ENCODE measurements at places on chromosomes 2 and 18. TPM values are rescaled to one million over a fixed set of nuclear protein-coding genes. Genes with fewer than 3 reads are reported as not detected.

Gene CHST9
- not detected for total RNA-seq

Gene EXOC6B
- 26.7 TPM for total RNA-seq

Gene HAT1
- 22.1 TPM for total RNA-seq

Gene PTGR3
- 7.7 TPM for total RNA-seq

Measured in smooth muscle cell of bladder (primary cell).